Adrenal gland (tissue), 19 donors: ENCODE measurements at places on chromosomes 5 and 9.

- no peak for DNase-seq
Measured at GRCh38 chr5:140833993-140834392, at the start of gene PCDHA7. TSS of gene PCDHA7 (plus strand) at chr5:140834269. CDS start at chr5:140834384, 115 bp downstream.

- DNase-seq: no peak
Measured at GRCh38 chr5:33840927-33841547, 50.8 kb downstream of the ADAMTS12 start.

- no peak for DNase-seq
Measured at GRCh38 chr5:79617539-79617938, 5.3 kb downstream of the TENT2 start.

GRCh38 chr5:173699966-173700365 is 83.5 kb upstream of the BOD1 start:
- no peak for DNase-seq

GRCh38 chr5:147893820-147894219 is 12.5 kb downstream of the C5orf46 start:
- no peak for DNase-seq

- no peak for DNase-seq
Measured at GRCh38 chr5:102222772-102223171, 73.3 kb downstream of the SLCO4C1 start.

DNA sequence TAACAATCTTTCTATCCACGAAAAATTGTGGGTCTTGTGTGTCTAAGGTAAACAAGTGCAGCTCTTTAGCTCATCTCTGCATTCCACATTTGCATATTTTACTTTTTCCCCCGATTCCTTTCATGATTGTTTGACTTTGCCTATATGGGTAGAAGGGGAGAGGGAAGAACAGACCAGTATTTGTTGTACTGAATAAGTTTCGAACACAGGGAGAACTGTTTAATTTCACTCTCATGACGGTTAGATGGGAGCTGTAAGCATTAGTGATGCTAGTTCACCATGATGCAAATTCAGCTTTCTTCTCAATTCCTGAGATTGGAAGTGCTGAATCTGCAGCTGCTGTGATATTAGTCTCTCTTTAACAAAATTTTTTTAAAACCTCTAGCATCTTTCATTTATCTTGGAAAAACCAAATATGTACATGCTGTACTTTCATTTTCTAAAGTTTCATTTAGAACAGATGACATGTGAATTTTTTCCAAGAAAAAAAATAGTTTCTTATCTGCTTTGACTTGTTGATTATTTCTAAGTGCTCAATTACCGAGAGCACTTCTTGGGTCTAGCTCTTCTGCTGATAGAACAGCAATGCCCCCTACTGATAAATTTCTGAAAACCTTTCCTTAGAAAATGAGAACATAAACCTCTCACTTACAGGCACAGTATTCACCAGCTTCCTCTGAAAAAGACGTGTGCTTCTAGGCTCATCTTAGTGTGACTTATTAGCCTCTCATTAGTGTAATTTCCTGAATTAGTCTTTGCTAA is 149.5 kb downstream of the BAAT start:
- no peak for DNase-seq

DNA sequence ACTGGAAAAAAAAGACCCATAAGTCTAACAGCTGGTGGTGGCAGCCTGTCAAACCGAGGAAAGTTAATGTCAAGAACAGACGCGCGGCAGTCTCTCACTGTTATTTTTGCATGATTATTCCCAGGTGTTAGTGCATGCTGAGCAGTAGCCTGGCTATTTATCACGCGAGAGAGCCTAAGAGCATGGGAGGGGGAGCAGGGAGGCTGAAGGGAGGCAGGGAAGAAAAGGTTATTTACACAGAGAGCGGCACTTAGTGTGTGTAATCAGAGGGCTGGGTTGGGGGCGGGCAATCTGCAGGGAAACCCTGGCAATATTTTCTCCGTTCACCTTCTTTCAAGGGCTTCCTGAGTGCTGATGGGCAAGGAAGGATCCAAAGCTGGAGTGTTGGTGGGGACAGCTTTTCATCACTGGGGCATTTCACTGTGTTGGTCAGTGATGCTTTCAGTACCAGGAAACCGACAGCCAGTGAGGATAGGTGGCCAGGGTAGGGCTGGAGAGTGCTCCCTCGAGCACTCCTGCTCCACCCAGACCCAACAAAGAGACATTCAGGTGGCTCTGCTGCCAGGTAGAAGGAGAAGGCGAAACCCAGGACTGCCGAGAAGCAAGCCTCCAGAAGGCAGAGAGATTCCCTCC is 39.6 kb downstream of the ZNF608 start:
- DNase-seq: no peak
